ENCODE measurements at places on chromosomes 6 and 20.

DNA sequence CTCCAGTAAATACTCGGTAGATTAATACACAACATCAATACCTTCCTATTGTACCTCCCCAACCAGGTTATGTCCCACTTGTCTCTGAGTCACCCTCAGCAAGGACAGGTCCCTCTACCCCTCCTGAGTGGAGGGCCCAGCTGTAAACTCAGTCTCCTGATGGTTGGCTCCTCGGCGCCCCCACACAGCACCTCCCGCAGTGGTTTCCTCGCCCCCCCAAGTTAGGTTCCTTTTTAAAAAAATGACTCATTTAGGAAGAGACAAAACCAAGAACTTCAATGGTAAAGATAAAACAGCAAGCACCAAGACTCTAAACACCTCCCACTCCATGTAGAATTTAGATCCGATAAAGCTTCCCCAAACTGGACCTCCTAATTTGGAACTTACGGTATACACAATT lies 83.5 kb downstream of the TRERF1 start:
- no peak for DNase-seq

DNA sequence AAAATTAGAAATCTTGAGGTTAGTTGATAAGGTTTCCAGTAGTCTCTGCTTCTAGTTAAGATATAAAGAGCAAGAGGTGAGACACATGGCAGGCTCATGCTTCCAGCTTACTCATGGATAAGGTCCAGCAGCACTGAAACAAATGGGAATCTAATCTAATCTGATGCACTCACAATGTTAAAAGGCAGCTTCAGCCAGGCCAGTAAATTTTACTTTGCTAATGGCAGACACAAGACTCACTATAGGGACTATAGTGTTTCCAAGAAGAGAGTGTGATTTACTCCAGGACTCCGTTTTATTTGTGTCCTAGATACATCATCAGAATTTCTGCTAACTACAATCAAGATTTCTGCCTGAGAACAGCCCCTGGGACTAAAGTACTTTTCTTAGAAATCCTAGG lies 324.8 kb downstream of the SMOC2 start:
- no peak for DNase-seq

- no peak for DNase-seq
Observed at GRCh38 chr6:144662812-144663365, 377.8 kb downstream of the UTRN start.

DNA sequence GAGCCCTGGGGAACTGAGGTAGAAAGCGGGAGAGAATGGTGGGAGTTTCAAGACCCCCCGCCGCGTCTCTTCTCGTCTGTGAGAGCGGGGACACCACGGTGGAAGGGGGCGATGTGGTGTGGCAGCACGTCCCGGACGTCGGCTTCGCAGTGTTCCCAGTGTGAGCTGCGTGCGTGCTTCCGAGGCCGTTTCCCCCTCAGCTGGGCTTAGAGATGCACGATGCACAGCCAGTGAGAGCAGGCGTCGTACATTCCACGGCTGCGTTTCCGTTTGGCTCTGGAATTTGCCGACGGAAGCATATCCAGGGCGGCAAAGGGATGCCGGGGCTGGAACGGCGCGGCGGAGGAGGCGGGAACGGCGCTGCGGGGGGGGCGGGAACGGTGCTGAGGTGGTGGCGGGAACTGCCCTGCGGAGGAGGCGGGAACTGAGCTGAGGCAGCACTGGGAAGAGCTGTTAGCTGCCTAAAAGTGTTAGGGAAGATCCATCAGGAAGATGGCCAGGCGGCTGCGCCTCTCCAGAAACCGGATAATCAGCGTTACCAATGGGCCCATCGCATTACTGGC lies 37.7 kb downstream of the KIF25 start:
- no peak for DNase-seq

GRCh38 chr6:131532580-131533039 lies 40.4 kb upstream of the ARG1 start:
- DNase-seq, result no peak

GRCh38 chr6:32903952-32904351 lies 36.9 kb downstream of the HLA-DMB start:
- no peak for DNase-seq

GRCh38 chr20:23341073-23341472 lies 9.5 kb upstream of the NXT1 start:
- DNase-seq, result no peak

DNA sequence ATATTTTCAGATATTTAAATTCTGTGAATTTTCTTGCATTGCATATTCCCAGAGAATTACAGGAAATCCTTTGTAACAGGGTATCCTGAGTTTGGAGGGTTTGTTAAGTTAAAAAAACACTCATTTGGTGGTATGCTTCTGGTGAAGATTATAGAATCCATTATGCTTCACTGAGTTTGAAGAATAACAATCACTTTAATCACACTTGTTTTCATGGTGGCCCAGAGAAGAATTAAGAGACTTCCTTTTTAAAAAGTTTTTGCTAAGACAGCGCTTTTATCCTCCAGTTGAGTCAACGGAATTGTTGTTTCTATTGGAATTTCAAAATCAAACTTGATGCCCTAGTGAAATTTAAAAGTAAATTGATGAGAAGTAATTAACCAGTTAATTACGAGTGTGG lies 17.4 kb downstream of the PLEKHG1 start:
- DNase-seq, result no peak

GRCh38 chr20:33071198-33071597 lies 8.2 kb upstream of the BPIFB4 start:
- DNase-seq, result no peak

DNA sequence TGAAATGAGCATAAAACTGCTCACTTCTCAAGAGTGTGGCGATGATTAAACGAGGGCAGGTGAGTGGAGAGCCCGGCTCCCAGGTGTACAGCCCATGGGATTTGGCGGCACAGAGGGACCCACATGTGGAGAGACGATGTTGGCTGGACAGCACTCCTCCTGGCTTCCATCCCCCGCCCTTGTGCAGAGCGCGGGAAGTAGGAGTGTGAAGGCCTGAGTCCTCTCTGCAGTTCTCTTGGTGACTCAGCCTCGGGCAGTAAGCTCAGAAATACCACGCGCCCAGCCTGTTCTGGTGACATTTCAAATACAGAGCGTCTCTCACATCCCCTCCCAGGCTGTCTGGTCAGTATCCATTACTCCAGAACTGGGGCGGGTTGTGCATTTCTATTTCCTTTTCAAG lies 94.2 kb upstream of the SRSF6 start:
- DNase-seq, result no peak

GRCh38 chr6:47844881-47845280 lies 63.0 kb downstream of the OPN5 start:
- DNase-seq, result no peak

- DNase-seq, result no peak
Observed at GRCh38 chr6:63066055-63066704, 145.1 kb upstream of the FKBP1C start.

DNA sequence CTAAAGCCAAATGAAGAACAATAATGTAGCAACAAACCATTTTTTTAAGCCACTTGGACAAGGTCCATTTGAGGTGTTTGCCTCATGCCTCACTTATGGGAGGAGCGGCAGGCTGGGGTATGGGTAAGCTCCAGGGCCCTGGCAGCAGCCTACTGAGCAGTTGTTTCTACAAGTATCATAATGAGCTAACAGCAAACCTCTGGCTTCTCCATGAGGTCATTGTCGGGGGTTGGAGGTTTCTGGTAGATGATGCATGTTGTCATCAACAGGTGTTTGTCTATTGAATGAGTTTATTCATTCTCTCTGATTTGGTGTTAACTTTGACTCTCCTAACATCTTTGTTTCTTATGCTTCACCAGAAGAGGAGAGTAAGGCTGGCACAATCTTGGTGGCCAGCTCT lies 150.7 kb downstream of the TBC1D7 start:
- DNase-seq, result no peak

DNA sequence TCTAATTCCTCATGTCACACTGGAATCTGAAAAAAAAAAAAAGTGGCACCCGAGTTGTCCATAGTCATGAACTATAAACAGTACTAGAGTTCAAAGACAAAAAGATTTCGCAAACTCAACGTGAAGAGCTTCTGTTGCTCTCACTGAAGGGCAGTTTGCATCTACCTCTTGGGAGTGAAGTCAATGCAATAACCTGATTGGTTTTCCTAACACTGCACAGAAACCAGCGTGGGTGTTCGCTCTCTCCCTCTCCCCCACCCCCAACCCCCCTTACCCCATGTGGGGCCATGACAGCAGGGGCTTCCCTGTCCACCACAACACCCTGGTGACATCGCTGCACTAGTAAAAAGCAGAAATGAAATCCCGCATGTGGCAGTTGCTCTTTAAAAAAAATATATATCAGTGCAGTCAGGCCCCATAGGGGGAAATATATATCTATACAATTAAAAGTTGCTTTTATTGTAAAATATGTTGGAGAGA lies 66.9 kb downstream of the GMPR start:
- DNase-seq, result no peak

- DNase-seq, result no peak
Observed at GRCh38 chr6:33314515-33314942, 651 bp upstream of the TAPBP start.

GRCh38 chr20:33099843-33100538 lies 20.5 kb downstream of the BPIFB4 start:
- DNase-seq, result no peak

- no peak for DNase-seq
Observed at GRCh38 chr20:41854765-41855164, 236.6 kb upstream of the CHD6 start.

DNA sequence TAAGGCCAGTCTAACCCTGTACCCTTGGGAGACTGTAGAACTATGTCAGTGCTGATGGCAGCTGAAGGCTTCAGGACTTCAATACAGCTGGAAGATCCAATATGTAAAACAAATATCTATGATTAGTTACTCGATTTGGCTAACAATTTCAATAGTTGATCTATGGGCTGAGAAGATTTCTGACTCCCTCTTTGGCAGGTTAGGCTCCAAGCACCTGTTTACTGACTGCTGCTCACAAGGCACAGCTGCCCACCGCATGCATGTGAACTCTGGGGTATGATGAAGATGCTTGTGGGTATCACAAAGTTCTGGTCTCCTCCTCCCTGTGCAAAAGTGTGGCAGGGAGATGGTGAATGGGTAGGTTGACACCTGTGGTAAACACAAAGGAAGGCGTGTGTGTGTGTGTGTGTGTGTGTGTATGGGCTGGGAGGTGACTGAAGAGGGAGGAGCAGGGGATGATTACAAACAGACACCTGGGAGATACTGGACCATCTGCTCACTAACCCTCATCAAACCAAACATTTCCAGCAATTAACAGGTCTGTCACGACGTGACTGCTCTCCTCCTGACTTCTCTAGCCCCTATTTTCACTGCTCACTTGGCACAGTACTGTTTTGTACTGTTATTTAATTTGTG lies 18.1 kb downstream of the ELMO2 start:
- DNase-seq, result no peak
